ENCODE measurements at places on chromosomes 11 and 22. TPM values are rescaled to one million over a fixed set of nuclear protein-coding genes. Genes with fewer than 3 reads are reported as not detected.

The AIFM3 gene
- total RNA-seq = not detected

The OR8K3 gene
- total RNA-seq = not detected

DNA sequence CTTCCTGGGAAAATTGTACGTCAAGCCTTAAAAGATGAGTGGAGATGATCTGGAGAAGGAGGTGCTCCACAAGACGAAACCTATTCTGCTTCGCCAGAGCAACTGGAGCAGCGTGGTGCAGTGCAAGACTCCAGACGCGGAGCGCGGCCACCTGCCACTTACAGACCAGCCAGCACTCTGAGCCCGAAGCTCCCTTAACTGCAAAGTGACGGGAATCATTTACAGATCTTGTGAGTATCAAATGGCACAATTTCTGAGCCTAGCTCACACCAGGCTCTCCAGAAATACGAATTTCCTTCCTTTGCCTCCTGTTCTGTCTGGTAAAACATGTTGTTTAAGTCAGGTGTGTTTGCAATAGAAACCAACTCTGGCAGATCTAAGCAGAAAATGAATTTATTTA lies 369.3 kb downstream of the CADM1 start:
- H3K36me3 ChIP-seq = no peaks in the 10 kb centered on the region
- H3K27me3 ChIP-seq = peaks cover 6% of the 10 kb centered on the region
- H3K27ac ChIP-seq = no peak overlapping the region
- no peak overlapping the region for H3K4me3 ChIP-seq

DNA sequence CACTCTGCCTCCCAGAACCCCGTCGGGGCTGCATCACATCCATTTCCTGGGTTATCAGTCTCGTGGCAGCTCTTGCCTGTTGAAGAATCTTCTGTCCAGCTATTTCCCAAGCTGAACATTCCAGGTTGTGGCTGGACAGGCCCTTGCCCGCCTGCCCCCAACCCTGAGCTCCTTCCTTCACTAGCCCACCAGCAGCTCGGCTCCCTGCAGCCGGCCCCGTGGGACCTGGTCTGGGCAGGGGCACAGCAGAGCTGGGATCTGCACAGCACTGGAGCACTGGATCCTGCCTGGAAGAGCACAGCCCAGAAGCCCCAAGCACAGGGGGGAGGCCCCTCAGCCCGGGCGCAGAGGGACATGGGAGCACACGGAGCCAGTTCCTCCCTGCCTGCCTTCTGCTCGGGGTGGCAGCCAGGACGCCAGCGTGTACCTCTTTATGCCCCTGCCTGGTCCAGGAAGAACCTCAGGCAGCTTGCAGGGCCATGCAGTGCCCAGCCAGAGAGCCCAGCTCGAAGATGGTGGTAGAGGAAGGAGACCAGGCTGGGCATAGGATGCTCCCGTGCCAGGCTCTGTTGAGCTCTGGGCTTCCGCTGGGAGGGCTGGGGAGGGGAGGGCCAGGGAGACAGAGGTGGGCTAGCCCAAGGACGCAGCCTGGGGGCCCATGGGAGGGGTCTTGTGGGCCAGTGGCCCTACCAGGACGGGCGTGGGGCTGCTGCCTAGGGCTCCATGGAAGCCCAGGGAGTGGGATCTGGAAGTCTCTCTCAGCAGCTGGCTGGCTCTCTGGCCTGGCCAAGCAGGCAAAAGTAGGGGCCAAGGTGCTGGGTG lies 16.6 kb upstream of the GNB1L start:
- no peaks in the 10 kb centered on the region for H3K36me3 ChIP-seq
- H3K4me1 ChIP-seq = peaks cover 55% of the 10 kb centered on the region
- no peak overlapping the region for H3K4me3 ChIP-seq
- H3K27ac ChIP-seq = no peak overlapping the region
- no peaks in the 10 kb centered on the region for H3K27me3 ChIP-seq

The PKNOX2 gene
- total RNA-seq = 2.8 TPM

The GDPD4 gene
- not detected for total RNA-seq

DNA sequence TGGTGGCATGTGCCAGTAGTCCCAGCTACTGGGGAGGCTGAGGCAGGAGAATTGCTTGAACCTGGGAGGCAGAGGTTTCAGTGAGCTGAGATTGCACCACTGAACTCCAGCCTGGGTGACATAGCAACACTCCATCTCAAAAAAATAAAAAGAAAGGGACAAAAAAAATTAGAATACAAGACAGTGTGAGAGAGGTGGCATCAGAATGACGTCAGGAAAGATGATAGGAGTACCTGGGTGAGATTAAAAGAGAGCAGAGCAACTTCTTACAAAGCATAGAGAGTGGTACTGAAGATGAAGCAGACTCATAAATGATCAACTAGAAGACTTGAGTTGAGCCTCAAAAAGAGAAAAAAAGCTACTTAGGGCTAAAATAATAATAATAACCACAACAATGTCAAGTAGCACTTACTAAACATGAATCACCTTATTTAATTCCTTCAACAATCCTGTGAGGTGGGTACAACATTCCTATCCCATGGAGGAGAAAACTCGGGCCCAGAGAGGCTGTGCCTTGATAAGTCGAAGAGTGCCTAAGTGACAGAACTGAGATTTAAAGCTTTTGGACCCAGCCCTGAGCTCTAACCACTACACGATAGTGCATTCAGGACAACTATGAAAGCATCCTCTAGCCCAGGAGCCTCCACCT lies 5.2 kb upstream of the SLN start:
- no peak overlapping the region for H3K27ac ChIP-seq
- no peaks in the 10 kb centered on the region for H3K36me3 ChIP-seq
- H3K4me3 ChIP-seq = no peak overlapping the region
- peaks cover 22% of the 10 kb centered on the region for H3K4me1 ChIP-seq
- no peaks in the 10 kb centered on the region for H3K27me3 ChIP-seq

GRCh38 chr22:19757985-19758895 lies 2.3 kb upstream of the TBX1 start:
- H3K4me1 ChIP-seq = peaks cover 68% of the 10 kb centered on the region
- H3K27me3 ChIP-seq = peaks cover 66% of the 10 kb centered on the region
- H3K27ac ChIP-seq = no peak overlapping the region
- DNase-seq = no peak
- peak overlapping the region; percentile 51 for H3K4me3 ChIP-seq

DNA sequence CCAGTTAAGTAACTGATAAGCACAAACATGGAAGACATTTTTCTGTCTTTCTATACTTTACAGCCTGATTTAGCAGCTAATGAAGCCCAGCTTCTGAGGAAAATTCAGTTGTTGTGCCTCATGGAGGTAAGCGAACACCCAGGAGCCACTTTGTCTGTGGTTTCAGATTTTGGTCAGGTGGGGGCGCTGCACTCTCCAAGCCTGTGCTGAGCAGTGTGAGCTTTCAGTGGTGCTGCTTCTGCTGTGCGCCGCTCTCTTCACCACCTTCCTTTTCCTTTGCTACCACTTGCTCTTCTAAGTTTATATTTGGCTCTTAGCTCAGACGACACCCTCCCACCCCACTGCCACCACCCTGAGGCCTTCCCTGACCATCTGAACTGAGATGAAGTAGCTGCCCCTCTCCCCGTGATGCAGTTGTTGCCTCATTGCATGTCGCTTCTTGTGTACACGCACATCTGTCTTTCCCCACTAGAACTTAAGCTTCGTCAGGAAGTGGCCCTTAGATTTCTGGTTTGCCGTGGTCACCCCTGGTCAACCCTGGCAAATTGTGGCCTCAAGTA lies 14.0 kb downstream of the PSMD13 start:
- no peak overlapping the region for H3K4me3 ChIP-seq
- H3K27ac ChIP-seq = no peak overlapping the region
- DNase-seq = no peak
- H3K27me3 ChIP-seq = no peaks in the 10 kb centered on the region

The PHLDA2 gene
- total RNA-seq = 26.4 TPM

The KCNJ5 gene
- not detected for total RNA-seq

The STARD10 gene
- total RNA-seq = 78.8 TPM

- no peak overlapping the region for H3K4me3 ChIP-seq
- peaks cover 10% of the 10 kb centered on the region for H3K4me1 ChIP-seq
- H3K27ac ChIP-seq = no peak overlapping the region
Observed at GRCh38 chr11:113574171-113574570, 99.0 kb upstream of the DRD2 start.

The AQP11 gene
- 0.59 TPM for total RNA-seq

The KRTAP5-9 gene
- not detected for total RNA-seq

- H3K4me3 ChIP-seq = no peak overlapping the region
- no peak overlapping the region for H3K27ac ChIP-seq
- H3K27me3 ChIP-seq = peaks cover 59% of the 10 kb centered on the region
- no peaks in the 10 kb centered on the region for H3K4me1 ChIP-seq
- H3K36me3 ChIP-seq = no peaks in the 10 kb centered on the region
- DNase-seq = no peak
Observed at GRCh38 chr22:49735411-49735900, 92.2 kb downstream of the BRD1 start.

The ELMOD1 gene
- total RNA-seq = 66.0 TPM
